ENCODE measurements at places on chromosomes 6 and 20. TPM values are rescaled to one million over a fixed set of nuclear protein-coding genes. Genes with fewer than 3 reads are reported as not detected.

Gene HCK
- total RNA-seq = 9.2 TPM

DNA sequence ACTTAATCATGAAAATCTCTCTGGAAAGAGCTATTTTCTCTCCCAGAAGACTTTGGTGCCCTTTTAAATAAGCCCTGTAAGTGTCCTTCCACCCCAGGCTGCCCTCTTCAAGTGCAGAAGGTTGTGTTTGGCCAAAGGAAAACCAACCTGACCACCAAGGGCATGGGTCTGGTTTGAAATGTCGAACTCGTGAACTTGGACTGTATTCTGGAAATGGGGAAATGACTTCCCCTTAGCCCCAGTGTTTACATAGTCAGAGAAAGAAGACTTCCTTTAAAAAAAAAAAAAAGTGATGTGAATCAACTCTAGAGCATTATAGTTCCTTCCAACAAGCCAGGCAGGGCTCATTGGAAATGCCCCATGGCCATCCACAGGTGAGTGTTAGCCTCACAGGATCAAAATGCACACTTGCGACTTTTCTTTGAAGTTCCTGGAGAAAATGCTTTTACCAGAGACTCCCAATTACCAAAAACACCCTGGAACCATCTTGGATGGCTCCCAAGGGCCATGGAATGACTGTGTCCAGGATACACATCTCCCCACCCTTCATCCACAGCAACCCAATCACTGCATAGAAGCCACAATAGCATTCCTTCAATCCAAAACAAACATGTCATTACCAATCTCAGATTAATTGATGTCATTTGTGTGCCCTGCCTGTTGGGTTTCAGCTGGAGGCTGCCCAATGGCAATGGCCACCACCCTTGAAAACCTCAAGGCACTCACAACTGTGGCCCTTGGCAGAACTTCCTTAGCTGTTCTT, 133.8 kb downstream of the CLIC5 start:
- no peak for DNase-seq
- no peak overlapping the region for H3K27ac ChIP-seq
- H3K4me1 ChIP-seq = no peaks in the 10 kb centered on the region
- H3K4me3 ChIP-seq = no peak overlapping the region
- no peaks in the 10 kb centered on the region for H3K36me3 ChIP-seq

Gene LCA5
- total RNA-seq = 2.6 TPM

Gene SPTLC3
- total RNA-seq = 2.8 TPM

- H3K36me3 ChIP-seq = no peaks in the 10 kb centered on the region
- no peaks in the 10 kb centered on the region for H3K27me3 ChIP-seq
- no peak for DNase-seq
- no peak overlapping the region for H3K27ac ChIP-seq
- H3K4me1 ChIP-seq = peaks cover 8% of the 10 kb centered on the region
These were observed 159.6 kb upstream of the ZNF217 start for GRCh38 chr20:53752971-53753879.

All from right atrium auricular region (tissue), 2 donors.